ENCODE measurements at places on chromosomes 5 and 9.

DNA sequence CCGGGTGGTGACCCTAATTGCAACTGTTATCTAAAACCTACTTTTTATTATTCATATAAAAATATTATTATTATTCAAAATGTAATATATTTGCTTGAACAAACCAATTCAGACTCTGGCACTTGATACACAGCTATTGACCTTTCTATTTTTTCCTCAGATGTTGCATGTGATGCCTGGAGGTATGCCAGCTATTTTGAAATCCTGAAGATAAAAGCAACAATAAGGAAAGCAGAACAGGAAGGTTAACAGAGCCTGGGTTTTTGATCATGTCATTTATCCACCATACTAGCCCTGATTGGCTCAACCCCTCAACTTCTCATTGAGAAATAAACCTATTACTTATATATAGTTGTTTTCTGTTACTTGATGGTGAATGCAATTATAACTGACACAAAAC is 340.9 kb upstream of the KIF2A start:
- DNase-seq: no peak

- DNase-seq: no peak
Observed at GRCh38 chr5:127400539-127400938, 109.9 kb downstream of the MEGF10 start.

DNA sequence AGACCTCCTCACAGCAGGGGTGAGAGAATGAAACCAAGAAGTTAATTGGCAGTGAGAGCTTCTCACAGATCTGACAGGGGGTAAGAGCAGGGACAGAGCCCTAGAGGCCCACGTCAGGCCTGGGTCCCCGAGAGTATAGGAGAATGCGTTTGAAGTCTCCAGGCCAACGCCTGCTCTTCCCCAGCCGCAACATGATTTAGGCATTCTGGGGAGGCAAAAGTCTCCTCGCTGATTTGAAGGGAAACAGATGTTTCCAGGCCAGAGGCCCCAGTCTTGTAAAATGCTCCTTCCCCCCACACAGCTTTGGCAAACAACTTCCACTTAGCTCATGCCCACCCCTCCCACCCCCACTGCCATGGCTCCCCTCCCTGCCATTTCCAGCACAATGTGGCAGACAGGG is 239.2 kb upstream of the TRIM32 start:
- DNase-seq: no peak

- DNase-seq: no peak
Observed at GRCh38 chr5:65050140-65050539, 281.4 kb downstream of the CWC27 start.

GRCh38 chr9:37248651-37249163 is 128.3 kb downstream of the ZCCHC7 start:
- DNase-seq: no peak

GRCh38 chr5:85843535-85843934 is 774.2 kb upstream of the COX7C start:
- no peak for DNase-seq

DNA sequence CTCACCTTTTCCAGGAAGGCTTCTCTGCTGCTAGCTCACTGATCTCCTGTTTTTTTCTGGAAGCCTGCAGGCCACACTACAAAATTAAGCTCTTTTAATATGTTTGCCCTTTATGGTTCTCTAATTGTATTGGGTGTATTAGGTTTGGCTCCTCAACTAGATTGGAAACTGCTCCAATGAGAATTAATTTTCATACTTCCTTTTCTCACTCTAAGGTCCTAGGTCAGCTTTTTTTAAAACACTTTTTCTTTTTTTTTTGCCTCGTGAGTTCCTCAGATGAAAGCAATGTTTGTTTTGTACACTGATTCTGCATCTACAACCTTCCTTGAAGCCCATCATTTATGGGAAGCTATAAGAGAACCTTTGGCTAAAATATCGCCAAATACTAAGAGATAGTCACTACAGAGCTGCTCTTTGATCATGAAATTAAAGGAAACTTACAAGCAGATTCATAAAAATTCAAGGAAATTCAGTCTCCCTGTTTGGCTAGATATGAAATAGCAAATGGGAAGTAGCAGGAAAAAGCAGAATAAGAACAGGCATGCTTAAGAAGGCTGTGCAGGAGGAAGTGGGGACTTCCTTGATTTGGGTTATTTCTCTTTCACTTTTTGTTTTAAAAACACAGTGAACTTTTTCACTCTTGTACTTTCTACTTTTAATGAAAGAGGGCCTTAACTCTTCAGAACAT is 55.2 kb upstream of the FYB1 start:
- DNase-seq: no peak

DNA sequence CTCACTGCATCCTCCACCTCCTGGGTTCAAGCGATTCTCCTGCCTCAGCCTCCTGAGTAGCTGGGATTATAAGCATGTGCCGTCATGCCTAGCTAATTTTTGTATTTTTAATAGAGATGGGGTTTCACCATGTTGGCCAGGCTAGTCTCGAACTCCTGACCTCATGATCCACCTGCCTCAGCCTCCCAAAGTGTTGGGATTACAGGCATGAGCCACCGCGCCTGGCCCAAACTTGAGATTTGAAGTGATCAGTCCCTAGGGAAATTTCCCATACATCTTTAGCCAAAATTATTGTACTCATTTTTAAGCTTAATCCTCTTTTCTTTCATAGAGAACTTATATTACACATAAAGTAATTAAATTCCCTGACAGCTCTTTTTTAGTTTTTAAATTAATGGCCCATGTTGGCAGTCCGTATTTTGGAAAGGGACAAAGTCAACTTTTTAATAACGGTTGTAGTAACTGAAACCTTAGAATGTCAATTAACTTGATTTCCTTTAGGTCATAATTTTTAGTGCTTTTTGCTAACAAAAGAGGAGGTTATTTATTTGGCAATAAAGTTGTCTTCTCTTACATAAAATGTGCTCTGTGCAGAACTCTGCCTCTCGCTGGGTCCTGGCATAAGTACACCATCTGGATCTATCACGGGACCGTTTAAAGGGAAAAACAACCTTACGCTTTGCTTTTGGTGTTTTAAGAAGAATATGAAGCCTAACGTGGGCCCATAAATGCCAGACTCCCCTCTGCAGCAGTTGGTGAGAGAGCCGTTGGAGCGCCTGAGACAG is 142.3 kb upstream of the OTULINL start:
- DNase-seq: no peak

GRCh38 chr9:123355761-123356431 is at the start of gene CRB2:
Gene CRB2, plus strand, starts transcription at chr9:123356197. Its CDS starts 64 bp downstream, at chr9:123356261.
- no peak for DNase-seq

GRCh38 chr9:73050065-73050816 is 97.4 kb upstream of the ALDH1A1 start:
- no peak for DNase-seq

- DNase-seq: no peak
Observed at GRCh38 chr5:126182971-126183695, 240.1 kb upstream of the GRAMD2B start.

DNA sequence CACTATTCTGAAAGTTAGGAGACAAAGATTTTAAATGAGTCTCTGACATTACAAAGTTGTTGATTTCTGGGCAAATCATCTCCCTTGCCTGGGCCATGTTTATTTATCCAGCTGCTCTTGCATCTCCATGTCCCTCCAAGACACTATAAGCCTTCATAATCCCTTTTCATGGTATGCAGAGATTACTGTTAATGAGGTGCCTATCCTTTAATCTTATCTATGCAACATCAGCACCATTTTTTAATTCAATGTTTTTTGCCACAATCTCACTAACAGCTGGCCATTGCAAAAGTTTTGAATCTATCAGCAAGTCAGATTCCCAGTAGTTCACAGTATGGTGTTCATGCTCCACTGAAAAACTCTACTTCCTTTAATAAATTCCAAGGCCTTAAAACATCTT is 108.5 kb upstream of the PTPRD start:
- DNase-seq: no peak

GRCh38 chr9:127679506-127679905 is 27.3 kb upstream of the CFAP157 start:
- DNase-seq: no peak

- DNase-seq: no peak
Observed at GRCh38 chr9:112624711-112625707, 92.9 kb downstream of the INIP start.

DNA sequence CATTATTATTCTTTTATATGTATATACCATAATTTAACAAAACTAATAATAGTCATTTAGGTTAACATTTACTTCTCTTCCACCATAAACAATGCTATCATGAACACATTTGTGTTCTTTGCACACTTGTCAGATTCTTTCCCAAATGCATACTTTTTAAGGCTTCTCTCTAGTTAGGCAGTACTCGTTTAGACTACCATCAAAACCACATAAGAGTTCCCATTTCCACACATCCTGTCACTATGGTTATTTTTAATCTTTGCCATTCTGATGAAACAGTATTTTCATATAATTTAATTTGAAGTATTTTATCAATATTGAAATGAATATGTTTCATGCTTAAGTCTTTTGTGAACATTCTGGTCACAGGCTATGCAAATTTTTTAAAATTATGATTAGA is 15.1 kb downstream of the DROSHA start:
- DNase-seq: no peak

DNA sequence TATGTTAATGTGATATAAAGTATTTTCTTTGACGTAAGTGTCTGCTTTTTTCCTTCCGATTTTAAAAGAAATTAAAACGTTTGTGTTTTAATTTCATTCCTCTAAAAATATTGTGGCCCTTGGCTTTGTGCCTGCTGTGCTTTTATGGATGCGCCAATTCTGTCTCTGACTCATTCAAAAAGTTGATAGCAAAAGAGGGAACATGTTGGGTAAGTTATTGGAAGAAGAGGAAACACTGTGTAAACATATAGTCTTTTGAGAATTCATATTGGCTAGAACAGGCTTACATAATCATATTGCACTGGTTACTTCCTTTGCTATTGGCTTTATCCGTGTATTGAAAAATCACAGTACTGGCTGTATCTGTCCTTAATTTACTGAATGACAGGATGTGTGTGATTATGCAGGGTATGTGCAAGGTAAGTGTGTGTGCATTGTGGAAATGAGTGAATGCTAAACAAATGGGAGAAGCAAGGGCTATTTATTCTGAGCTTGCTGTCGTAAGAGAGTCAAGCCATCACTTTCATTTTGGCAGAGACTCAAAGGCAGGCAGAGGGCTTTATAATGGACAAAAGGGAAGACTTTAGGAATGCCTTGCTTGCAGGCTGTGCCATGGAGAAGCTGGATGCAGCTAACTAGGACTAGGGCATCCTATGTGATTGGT is 67.8 kb downstream of the SGCD start:
- peak; percentile 54 for DNase-seq

GRCh38 chr5:123119334-123119986 is 30.4 kb downstream of the PRDM6 start:
- no peak for DNase-seq

GRCh38 chr5:5288201-5288600 is 134.3 kb upstream of the ICE1 start:
- no peak for DNase-seq

DNA sequence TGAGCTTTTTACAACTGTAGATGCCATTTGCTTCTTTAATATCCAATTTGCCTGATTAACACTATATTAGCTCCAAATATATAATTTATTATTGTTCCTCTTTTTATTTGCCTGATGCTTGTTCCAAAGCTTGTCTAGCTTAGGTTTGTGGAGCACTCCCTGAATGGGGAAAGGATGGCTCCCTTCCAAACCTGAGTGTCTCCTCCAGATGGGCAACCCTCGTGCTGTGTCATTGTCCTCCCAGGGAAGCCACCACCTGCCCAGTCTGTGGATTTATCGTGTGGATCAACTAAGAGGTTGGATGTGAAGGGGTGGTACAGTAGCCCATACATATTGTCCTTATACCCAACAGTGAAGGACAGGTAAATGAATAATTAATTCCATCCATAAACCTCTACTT is 404.9 kb downstream of the CDK5RAP2 start:
- no peak for DNase-seq

GRCh38 chr5:41955432-41956024 is 30.4 kb downstream of the FBXO4 start:
- no peak for DNase-seq

DNA sequence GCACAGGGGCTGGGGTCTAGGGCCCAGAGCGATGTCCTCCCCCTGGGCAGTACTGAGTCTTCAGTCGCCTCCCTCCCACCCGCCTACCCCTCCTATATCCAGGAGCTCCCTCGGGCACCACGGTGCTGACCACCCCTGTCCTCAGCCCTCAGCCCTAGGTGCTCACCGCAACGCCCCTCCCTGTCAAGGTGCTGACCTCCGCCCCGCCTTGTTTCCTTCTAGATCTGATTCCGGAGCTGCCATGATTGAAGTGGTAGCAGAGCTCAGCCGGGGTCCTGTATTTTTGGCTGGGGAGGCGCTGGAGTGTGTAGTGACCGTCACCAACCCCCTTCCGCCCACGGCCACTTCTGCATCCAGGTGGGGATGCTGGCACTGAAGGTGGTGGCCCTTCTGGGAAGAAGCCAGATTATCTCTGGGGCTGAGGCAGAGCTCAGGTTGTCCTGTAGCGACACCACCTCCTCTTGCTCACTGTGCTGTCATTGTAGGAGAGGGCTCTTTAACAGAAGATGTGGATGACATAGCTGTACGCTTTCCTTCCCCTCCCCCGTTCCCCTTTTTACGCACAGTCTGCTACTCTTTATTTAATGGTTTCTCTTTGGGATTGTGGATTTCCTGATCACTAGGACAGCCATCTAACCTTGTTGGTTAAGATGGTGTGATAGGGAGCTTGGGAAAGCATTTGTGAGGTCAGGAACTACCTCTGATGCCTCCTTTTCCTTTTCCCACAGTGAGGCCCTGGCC is 598 bp downstream of the RGP1 start:
- no peak for DNase-seq

- no peak for DNase-seq
Observed at GRCh38 chr5:85671223-85671970, 946.3 kb upstream of the COX7C start.

GRCh38 chr5:90930062-90930461 is 371.5 kb downstream of the ADGRV1 start:
- DNase-seq: no peak

- no peak for DNase-seq
Observed at GRCh38 chr9:18623221-18624079, 149.5 kb downstream of the ADAMTSL1 start.

- DNase-seq: no peak
Observed at GRCh38 chr9:118009614-118010013, 305.4 kb downstream of the TLR4 start.

DNA sequence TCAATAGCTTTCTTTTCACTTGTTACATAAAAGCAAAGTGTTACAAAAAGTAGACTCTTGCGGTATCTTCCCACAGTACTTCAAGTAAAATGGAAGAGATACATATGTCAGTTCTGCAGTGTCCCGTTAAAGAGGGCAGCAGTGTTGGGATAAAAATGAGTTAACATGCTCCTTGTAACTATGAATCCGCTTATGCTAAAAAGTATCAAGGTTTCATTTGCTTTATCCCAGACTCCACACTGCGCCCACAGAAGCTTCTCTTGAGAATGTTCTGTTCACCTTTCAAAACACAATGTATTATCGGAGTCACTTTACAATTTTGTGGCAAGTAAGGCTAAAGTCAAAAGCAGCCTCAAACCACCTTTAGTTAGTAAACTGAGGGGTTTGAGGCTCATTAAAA is 790 bp downstream of the PTAR1 start:
- DNase-seq: no peak

DNA sequence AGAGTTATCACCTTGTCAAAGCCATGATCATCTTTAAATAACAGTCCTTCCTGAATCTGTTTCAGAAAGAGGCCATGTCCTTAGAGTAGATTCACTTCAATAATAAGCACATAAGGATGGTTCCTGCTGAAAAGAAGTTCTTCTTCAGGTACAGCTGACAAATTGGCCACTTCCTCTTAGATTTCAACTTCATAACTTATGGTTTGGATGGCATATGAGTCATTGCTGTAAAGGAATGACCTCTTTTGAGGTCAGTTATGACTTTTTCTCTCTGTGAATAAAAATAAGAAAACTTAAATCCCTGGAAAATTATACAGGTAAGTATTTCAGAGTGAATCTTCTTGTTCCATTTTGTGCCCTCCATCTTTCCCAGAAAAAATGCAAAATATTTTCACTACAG is 555.3 kb upstream of the ZNF462 start:
- no peak for DNase-seq

Data from NCI-H774 (cell line).